ENCODE measurements at places on chromosomes 3 and 15.
A peak's percentile ranks its signal among the peaks of the same experiment; 100 is the strongest.

GRCh38 chr3:134477938-134478337 lies 7.8 kb downstream of the ANAPC13 start:
- no peak for DNase-seq

DNA sequence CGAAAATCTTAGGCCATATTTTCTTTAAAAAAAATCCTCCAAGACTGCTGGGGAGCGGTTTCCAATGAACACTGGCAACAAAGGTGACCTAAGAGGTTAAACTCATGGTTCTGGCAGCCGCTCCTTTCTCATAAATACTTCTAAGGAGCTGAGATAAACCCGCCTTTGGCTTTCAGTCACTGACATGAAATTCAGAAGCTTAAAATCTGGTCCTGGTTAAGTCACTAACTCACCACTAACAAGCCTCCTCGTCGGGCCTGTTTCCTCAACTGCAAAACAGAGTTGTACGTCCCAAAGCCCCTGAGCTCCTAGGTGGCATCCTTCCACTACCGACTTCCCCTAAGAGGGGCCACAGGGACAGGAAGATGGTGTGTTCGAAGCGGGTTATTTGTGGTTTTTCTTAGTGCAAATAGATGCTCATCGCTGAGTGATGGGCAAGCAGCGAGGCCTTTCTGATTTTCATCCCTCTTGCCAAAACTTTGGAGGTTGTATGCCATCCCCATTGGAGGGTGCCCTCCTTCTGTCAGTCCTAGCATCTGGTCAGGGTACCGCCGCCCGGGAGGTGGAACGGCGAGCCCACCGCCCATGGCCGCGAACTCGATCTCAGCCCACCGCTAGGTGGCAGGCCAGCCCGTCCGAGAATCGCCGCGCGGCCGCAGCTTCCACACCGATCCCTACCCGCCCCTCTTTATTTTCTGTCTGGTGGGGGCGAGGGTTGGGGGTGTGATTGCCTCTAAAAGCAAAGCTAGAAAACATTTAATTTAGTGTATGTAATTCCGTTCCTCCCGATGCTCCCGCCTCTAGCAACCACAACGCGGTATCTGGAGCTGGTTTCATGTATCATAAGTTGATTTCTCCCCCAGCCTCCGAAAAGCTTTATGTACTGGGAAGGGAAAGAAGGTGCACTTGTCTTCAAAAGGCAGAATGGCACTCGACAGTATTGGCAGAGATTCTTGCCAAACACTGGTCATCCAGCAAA lies 4.6 kb downstream of the BCL6 start:
- peak; percentile 92 for DNase-seq

DNA sequence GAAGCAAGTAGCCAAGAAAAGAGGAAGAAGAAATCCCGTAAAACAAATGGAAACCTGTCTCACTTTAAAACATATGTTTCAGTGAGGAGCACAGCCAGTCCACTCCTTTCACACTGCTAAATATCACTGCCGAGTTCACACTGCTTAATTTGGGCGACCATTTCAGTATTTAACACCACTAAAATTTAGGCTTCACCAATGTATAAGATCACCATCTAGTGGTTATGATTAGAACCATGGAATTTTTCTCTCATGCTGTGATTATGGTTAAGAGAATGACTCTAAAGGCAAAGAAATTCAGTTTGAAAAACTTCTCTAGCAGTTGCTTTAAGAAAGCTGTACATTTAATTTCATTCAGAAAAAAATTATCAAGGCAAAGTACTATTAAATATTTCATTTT lies 16.6 kb downstream of the SLC4A7 start:
- DNase-seq = no peak

DNA sequence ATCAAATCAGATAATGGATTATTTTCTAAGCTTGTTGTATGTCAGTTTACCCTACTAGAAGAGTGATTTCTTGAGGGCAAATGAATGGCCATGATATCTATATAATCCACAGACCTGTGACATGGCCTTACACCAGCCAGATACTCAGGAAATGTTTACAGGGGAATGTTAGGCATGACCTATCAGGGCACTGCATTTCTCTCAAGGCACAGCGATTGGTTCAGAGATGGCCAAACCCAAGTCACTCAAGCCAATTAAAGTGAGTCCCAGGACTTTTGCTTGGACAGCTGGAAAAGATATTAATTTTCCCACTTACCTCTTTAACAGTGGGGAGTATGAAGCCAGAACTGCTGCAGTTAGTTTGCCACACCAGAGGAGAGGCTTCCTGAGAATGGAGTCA lies 28.7 kb upstream of the GATA2 start:
- DNase-seq = no peak

Data from right kidney (tissue), 9 donors.